ENCODE measurements at places on chromosomes 7 and 10.

DNA sequence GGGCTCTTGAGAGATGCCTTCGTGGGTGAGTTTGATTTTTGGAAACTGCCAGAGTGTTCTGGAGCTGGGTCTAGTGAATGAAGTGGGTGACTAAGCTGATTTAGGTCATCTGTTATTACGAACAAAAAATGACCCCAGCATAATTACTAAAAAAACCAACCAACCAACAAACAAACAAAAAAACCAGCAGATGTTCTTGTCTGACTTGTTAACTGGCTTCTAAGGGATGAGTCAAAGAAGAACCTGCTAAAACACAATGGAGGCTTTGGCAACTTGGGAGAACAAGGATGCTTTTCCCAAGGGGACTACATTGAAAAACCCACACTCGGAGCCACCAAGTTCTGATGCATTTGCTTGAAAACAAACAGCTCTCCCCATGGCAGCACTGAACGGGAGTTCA, 11.5 kb downstream of the TACR2 start:
- DNase-seq = no peak

DNA sequence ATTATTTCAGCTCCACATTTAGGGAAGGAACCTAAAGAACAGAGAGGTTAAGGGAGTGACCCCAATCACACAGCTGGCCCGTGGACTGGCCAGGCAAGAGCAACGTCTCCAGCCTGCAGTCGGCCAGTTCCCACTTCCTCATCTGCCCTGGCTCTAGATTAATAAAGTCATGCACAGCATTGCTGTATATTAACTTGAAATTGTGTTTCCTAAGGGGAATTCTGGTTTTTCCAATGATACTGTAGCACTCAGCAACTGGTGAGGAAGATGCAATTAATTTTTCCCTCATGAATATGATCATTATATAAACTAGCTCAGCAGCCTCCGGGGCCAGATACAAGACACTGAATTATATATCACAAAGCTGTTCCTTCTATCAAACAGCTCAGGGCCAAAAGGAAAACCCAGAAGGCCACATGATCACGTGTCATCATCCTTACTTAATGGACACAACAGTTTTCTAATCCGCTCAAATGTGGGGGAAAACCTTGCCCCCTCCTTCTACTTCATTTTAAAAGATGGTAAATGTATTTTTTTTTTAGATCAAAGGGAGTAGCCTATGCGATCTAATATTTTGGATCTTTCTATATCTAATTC, 295.3 kb upstream of the PRKCQ start:
- DNase-seq = no peak

DNA sequence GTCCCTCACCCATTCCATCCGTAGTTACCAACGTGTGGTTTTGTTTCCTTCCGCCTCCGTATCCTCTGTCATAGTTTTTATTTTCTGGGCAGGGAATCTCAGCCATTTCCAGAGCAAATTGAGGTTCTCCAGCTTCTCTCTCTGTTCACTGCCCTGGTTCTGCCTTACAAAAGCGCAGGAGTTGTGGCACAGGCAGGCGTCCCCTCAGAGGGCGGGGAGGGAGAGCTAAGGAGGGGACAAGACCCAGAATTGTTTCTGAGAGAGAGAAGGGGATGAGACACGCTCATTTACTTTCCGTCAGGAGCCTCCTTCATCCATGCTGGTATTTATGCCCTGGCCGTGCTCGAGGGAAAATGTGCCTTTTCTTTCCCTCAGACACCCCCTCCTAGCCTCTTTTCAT, 71.0 kb downstream of the SH2D4B start:
- no peak for DNase-seq

DNA sequence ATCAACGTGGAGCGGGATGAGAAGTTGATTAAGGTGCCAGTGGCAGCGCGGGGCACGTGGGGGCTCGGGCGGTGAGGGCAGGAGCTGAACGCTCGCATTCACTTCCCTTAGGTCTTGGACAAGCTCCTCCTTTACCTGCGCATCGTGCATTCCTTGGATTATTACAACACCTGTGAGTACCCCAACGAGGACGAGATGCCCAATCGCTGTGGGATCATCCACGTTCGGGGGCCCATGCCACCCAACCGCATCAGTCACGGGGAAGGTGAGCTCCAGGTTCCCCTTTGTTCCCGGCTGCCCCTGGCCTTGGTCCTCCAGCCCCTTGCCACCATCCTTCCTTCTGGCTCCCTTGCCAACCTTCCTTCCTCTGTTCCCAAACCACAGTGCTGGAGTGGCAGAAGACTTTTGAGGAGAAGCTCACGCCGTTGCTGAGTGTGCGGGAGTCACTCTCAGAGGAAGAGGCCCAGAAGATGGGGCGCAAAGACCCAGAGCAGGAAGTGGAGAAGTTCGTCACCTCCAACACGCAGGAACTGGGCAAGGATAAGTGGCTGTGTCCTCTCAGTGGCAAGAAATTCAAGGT, 2.5 kb downstream of the UFSP1 start:
- no peak for DNase-seq

All from stimulated activated CD8-positive, alpha-beta memory T cell treated with anti-CD3 and anti-CD28 coated beads, Interleukin-7, amount 100 ng/mL, for 24 hours (primary cell).